ENCODE measurements at places on chromosomes 6 and 20. TPM values are rescaled to one million over a fixed set of nuclear protein-coding genes. Genes with fewer than 3 reads are reported as not detected.

DNA sequence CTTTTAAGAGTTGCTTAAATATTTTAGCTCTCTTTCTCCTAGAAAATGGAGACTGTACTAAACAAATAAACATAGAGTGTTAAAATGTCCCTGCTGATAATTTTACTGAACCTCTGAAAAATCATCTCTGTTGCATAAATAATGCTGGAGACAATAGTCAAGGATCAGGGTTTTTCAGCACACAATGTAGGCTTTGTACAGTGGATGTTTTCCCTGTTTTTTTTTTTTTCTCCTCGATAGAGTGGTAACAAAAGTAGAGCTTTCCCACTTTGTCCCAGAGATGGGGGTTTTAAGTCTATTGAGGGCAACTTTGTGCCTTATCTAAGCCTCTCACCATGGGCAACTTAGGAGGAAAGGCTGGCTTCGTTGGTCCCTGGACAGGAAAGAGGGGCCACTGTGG lies 222.6 kb upstream of the HDDC2 start:
- H3K4me3 ChIP-seq = no peak overlapping the region
- H3K27ac ChIP-seq = no peak overlapping the region
- H3K4me1 ChIP-seq = no peaks in the 10 kb centered on the region
- DNase-seq = no peak
- no peaks in the 10 kb centered on the region for H3K27me3 ChIP-seq
- no peaks in the 10 kb centered on the region for H3K36me3 ChIP-seq

DNA sequence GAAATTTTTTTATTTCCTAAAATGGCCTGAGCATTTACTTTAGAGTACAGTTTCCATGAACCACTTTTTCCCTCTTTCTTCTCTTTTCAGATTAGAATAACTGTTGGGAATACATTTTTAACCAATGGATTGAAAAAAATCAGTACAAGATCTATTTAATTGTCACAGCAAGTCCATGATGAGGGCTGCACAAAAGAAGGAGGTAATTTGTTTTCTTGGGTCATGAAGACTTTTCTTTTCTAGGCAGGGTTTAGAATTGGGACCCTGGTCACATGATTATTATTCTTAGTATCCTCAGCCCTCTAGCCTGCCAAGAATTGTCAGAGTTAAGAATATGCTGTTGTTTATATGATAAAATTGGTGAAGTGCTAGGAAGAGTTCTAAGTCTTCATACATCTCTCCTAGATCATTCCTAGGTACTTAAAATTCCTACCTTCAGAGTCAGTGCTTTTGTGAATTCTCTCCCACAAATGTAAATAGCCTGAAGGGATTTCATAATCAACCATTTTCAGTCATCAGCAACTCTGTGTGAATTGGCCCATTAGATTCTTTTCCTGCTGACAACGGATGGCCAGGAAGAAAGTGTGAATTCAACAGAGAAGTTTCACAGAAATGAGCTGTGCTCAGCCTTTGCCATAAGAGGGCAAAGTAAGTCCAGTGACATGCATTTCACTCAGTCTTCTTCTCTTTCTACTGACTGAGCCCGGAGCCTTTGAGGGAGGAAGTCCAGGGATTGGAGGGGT lies 32.4 kb upstream of the TPBG start:
- no peak for DNase-seq
- H3K4me3 ChIP-seq = no peak overlapping the region
- H3K27me3 ChIP-seq = no peaks in the 10 kb centered on the region
- H3K4me1 ChIP-seq = no peaks in the 10 kb centered on the region
- H3K36me3 ChIP-seq = no peaks in the 10 kb centered on the region

GRCh38 chr6:137978252-137978896 lies 111.3 kb downstream of the TNFAIP3 start:
- H3K4me3 ChIP-seq = no peak overlapping the region
- H3K36me3 ChIP-seq = no peaks in the 10 kb centered on the region
- H3K27ac ChIP-seq = no peak overlapping the region
- no peak for DNase-seq
- H3K27me3 ChIP-seq = no peaks in the 10 kb centered on the region

GRCh38 chr6:148934961-148935360 lies 188.1 kb downstream of the UST start:
- no peaks in the 10 kb centered on the region for H3K36me3 ChIP-seq
- H3K27me3 ChIP-seq = no peaks in the 10 kb centered on the region
- peaks cover 29% of the 10 kb centered on the region for H3K4me1 ChIP-seq

DNA sequence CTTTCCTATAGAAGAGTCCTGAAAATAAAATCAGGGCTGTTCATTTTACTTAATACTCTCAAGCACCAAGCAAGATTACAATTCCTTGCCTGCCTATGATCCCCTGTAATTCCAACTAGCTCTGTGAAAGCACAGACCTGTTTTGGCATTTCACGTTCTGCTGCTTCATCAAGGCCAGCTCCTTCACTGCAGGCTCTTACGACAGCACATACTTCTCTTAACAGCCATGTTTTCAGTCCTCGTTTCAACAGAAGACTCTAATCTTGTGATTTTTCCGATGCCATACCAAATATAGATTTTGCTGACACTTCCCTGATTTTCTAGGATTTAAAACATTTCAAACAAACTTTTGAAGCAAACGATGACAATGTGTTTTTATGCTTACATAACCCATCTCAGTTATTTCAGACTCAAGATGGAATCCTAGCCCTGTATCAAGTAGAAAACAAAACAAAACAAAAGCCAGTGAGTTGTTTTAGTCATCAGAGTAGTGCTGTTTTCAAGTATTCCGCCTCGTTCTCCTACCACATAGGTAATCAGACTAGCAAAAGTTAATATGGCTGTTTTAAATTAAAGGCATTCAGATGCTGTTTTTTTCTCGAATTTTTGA lies 616.5 kb upstream of the CITED2 start:
- peak overlapping the region; percentile 61 for H3K27ac ChIP-seq
- H3K4me3 ChIP-seq = no peak overlapping the region
- no peaks in the 10 kb centered on the region for H3K27me3 ChIP-seq

- H3K27ac ChIP-seq = peak overlapping the region; percentile 54
- H3K36me3 ChIP-seq = no peaks in the 10 kb centered on the region
- H3K4me1 ChIP-seq = peaks cover 54% of the 10 kb centered on the region
- no peak for DNase-seq
- no peaks in the 10 kb centered on the region for H3K27me3 ChIP-seq
- no peak overlapping the region for H3K4me3 ChIP-seq
Measured at GRCh38 chr6:169163411-169163901, 90.2 kb downstream of the THBS2 start.

GRCh38 chr6:166050559-166050958 lies 117.1 kb downstream of the TBXT start:
- no peaks in the 10 kb centered on the region for H3K27me3 ChIP-seq
- H3K4me3 ChIP-seq = no peak overlapping the region
- no peaks in the 10 kb centered on the region for H3K36me3 ChIP-seq
- H3K4me1 ChIP-seq = peaks cover 14% of the 10 kb centered on the region

- peak overlapping the region; percentile 77 for H3K4me3 ChIP-seq
- H3K4me1 ChIP-seq = peaks cover 31% of the 10 kb centered on the region
- H3K36me3 ChIP-seq = peaks cover 21% of the 10 kb centered on the region
- no peak for DNase-seq
Measured at GRCh38 chr20:33399924-33400323, 1.4 kb downstream of the CDK5RAP1 start.

- DNase-seq = peak; percentile 90
- no peak overlapping the region for H3K27ac ChIP-seq
Measured at GRCh38 chr6:170433163-170434116, 119.7 kb downstream of the PSMB1 start.

DNA sequence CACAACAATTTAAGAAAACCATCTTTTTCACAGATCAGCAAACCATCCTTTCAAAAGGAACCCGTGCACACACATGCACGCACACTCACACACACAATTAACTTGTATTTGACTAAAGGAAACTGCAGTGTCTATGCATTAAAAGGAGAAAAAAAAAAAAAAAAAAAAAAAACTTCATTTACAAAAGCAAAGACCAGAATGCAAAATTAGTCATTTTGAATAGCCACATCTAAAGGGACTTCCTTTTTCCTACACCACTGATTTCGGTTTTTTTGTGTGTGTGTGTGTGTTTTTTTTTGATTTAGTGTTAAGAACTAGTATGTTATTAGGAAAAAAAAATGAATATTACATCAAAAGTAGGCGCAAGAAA lies 6.3 kb downstream of the ZMYND8 start:
- peak overlapping the region; percentile 19 for H3K4me3 ChIP-seq
- peaks cover 100% of the 10 kb centered on the region for H3K4me1 ChIP-seq
- DNase-seq = no peak
- peak overlapping the region; percentile 98 for H3K27ac ChIP-seq
- H3K36me3 ChIP-seq = peaks cover 11% of the 10 kb centered on the region

GRCh38 chr6:125066964-125067363 lies 86.6 kb upstream of the TPD52L1 start:
- no peak for DNase-seq
- H3K4me3 ChIP-seq = no peak overlapping the region
- no peaks in the 10 kb centered on the region for H3K4me1 ChIP-seq
- H3K36me3 ChIP-seq = no peaks in the 10 kb centered on the region
- H3K27ac ChIP-seq = no peak overlapping the region

DNA sequence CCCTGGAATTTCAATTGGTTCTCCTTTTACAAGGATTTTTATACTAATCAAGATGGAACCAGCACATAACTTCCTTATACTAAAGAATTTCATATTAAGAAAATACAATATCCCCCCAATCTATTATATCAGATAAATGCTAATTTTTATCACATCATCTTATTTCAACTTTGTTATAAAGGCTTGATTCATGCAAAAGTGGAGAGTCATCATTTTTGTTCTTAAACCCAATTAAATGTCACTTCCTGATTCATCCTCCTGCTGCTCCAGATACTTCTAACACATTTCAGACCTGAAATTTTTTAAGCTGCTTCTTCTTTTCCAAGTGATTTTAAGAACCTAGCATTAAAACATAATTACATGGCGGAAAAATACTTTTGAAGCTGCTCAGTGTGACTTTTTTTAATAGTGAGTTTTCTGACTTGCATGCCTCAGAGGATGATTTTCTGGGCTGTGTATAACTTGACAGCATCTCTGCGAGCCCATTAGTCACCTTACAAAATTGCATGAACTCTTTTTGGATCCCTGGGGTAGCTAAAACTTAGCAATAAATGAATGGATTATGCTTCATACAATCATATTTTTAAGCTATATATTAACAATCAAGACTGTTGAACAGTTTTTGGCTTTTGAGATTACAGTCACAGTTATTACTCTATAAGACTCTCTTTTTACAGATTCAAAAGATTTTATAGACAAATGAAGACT lies 134.1 kb downstream of the ELOVL4 start:
- no peaks in the 10 kb centered on the region for H3K27me3 ChIP-seq
- H3K4me3 ChIP-seq = no peak overlapping the region
- H3K36me3 ChIP-seq = no peaks in the 10 kb centered on the region
- DNase-seq = no peak

- no peaks in the 10 kb centered on the region for H3K36me3 ChIP-seq
- no peak overlapping the region for H3K27ac ChIP-seq
- peak overlapping the region; percentile 20 for H3K4me3 ChIP-seq
- H3K4me1 ChIP-seq = peaks cover 19% of the 10 kb centered on the region
- H3K27me3 ChIP-seq = peaks cover 5% of the 10 kb centered on the region
- DNase-seq = no peak
Measured at GRCh38 chr20:46897328-46897880, 2.8 kb downstream of the EYA2 start.

DYNLRB1 gene
- total RNA-seq = 203 TPM

HDGFL1 gene
- not detected for total RNA-seq

MATN4 gene
- 0.17 TPM for total RNA-seq

COL9A3 gene
- 22.4 TPM for total RNA-seq

FGD2 gene
- 23.1 TPM for total RNA-seq

CALHM6 gene
- total RNA-seq = 3.0 TPM

NKX2-4 gene
- total RNA-seq = not detected

Data from esophagus muscularis mucosa (tissue), 4 donors.